Substantia nigra (tissue), 51 donors: ENCODE measurements at places on chromosomes 6 and 20.

- DNase-seq: no peak
Observed at GRCh38 chr20:5806457-5807263, 56.5 kb downstream of the SHLD1 start.

DNA sequence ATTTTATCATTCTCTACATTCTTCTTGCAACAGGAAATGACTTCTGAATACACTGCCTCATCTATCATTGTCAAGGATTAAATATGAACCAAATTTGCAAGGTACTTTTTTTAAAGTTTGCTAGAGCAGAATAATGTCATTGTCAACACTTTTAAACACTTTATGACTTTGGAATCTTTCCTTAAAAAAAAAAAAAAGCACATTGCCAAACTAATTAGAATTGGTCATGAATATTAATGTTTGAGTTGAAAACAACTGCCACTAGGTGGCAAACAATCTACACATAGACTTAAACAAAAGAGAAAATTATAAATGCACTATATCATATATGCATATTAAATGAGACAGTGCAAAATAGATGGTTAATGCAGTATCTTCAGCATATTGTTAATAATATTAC is 32.5 kb upstream of the TMEM244 start:
- no peak for DNase-seq

DNA sequence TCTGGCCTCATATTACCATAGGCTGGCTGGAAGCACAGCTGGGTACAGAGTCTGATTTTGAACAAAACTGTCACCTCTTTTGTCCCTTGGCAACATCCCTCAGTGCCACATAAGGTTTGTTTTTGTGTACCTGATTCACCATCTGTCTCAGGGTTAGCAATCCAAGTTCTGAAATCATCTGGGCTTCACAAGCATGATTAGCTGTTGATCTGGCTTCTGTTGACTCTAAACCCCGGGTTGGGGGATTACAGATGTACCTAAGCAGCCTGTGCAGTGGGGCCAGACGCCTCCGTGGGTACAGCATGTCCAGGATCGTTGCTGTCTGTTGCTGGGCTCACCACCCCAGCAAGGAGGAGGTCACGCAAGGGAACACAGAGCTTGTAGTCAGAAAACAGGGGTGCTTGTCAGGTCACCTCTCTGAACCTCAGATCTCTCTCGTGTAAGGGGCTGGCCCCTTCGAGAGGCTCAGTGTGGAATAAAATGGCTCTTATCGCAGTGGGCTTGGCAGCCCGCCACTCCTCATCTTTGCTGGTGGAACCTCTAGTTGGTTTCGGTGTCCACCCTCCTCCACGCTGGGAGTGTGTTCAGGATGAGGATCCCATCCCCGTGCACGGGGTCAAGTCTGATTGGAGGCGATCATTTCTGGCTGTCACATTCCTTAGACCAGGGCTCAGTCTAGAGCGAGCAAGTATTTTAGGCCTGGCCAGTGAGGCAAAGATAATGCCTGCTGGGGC is 39.2 kb upstream of the ZNF831 start:
- no peak for DNase-seq

DNA sequence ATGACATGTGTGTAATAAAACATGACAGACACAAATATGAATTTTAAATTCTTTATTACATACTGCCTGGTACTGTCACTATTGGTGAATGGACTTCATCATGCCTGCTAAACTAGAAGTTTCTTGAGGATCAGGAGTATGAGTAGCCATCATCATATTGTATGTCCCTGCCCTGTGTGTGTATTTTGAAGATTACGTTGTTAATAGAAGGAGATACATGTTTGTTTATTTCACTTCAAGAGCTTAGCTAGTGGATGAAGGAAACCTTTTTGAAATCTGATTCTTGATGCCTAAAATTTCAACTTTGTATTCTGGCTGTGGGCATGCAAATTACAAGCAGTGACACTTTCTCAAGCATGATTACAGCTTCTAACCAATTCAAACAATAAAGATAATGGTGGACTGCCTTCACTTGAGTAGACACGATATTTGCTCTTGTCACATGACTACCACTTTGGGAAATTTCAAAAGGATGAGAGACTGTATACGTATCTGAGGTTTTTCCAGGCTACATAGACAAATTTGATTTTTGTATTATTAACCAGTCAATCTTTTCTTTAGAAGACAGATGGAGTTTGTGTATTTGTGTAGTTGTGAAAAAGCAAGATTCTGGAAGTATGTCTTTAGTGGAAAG is 3.5 kb downstream of the TBPL1 start:
- DNase-seq: no peak

- no peak for DNase-seq
Observed at GRCh38 chr6:10297832-10298231, 117.0 kb downstream of the TFAP2A start.

- DNase-seq: no peak
Observed at GRCh38 chr6:81075974-81076373, 676.5 kb downstream of the TENT5A start.

DNA sequence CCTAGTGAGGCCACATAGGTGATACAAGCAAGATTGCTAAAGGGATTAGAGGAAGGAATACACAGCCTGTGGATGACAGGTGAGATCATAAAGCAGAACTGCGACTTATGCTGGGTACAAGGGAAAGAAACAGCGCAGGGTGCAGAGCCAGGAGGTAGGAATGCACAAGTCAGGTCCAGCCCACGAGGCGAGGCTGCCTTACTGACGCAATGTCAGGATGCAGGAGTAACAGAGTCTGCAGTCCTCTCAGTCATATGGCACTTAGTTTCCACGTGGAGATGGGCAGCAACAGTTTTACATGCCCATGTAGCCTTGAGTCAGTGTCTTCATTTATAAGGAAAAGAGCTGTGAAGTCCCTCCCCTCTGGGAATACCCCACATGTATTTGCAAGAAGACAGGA is 210.9 kb downstream of the SYNE1 start:
- DNase-seq: no peak

DNA sequence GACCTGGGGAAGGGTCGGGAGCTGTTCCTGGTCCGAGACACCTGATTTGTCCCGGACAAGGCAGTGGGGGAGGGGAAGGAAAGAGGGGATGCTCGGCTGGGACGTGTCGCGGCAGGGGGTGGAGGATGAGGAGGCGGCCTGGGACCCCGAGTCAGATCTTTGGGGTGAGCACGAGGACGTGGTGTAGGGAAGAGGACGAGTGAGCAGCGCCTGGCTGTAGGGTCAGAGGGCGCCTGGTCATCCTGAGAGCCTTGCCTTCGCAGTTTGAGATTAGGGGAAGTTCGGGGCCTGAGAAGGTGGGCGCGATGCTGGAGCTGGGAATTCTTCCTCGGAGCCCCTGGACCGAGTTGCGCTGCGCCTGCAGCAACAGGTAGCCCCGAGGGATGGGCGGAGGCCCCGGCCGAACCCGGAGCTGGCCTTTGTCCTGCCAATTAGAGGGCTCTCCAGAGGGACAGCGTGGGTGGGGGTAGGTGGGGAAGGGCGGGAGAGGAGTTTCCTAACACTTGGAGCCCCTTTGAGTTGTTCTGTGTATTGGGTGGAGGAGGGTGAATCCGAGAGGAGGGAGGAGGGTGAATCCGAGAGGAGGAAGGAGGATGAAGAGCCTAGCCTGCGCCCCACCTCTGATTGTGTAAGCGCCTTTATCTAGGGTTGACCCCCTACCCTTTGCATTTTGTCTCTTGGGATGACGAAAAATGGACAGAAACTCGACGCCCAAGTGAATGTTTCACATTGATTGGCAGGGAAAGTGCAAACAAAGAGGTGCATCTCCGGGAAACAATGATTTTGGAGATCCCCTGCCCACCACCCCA is 72.0 kb downstream of the SOX4 start:
- no peak for DNase-seq

- no peak for DNase-seq
Observed at GRCh38 chr20:32605167-32605656, 20.1 kb upstream of the NOL4L start.

DNA sequence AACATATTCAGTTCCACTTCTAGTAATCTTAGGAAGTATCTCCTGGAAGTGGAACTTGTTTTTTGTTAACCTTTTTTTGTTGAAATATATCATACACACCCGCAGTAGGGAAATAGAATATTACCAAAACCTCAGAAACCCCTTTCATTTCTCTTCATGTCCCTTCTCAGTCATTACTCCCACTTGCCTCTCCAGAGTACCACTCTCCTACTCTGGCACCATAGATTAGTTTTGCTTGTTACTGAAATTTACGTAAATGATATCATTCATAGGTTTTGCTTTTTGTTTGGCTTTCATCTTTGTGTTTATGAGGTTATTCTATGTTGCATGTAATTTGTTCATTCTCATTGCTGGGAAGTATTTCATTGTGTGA is 52.8 kb downstream of the ZFAND3 start:
- no peak for DNase-seq

DNA sequence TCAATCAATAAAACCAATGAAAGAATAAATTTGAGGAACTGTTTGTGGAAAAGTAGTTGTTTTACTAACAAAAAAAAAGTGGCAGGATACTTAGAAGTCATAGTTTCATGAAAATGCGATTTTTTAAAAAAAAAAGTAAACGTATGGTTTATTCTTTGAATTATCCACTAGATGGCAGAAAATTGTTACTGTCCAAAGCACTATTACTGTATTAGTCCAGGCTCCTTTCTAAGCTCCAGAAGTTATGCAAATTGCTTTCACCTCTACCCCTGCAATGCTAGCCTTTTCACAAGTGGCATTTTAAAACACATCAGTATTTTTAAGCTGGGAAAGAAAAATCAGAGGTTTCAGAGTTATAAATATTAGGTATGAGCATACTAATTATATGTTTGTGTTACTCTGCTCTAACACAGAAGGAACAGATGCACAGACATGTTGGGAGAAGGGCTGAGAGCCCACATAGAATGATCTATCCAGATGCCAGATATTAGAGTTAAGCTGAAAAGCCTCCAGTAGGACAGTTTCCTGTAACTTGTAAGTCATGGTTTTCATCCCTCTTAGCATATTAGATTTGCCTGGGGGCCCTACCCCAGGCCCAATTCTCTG is 63.9 kb downstream of the FHL5 start:
- no peak for DNase-seq

DNA sequence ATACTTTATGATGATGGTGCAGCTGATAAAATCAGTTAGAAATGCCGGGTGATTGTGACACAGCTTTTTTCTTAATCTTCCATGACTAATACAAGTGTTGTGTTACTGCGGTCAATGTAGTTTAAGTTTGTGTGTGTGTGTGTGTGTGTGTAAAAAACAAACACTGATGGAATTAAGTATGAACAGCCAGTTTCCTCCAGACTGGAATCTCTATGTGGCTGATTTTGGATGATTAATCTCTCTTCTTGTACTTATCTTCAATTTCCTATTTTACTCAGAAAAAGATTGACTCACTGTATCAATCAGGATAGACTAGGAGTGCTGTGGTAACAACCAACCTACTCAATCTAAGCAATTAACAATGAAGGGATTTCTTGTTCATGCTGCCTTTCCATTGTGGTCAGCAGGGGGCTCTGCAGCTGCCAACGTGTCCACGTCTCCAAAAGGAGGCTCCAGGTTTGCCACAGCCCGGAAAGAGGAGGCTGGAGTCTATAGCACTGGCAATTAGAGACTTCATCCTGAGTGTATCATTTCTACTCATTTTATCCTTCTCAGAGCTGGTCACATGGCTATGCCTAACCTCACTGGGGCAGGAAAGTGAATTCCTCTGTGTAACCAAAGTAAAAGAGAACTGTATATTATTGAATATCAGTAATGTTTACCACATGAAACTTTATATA is 107.7 kb downstream of the CD109 start:
- no peak for DNase-seq

DNA sequence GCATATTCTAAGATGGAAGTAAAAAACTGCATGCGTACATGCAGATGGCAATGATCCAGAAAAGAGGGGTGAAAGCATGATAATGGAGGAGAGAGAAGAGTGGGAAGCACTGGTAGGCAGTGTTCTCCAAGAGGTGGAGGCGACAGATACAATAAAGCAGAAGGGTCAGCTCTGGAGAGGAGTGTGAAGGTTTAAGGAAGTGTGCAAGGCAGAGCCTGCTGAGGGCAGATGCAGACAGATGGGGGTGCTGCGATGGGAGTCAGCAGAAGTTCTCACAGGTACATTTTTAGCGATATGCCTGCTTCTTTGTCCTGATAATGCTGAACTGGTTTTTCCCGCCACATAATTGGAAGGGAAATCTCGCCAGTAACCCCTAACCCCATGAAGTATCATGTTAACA is 81.1 kb upstream of the C6orf118 start:
- DNase-seq: no peak

DNA sequence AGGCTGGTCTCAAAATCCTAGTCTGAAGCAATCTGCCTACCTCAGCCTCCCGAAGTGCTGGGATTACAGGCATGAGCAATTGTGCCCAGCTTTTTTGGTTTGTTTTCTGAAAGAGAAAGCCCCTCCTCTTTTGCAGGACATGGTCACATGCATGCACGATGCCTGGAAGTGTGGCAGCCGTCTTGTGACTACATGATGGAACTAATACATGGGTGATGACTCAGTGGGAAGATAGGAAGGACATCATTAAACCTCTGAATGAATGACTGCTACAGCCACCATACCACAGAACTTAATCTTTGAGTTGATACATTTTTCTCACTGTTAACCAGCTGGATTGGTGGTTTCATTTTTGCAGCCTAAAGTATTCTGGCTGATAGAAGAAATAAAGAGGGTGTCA is 13.4 kb upstream of the CTNNBL1 start:
- DNase-seq: no peak

GRCh38 chr6:89566008-89566800 is 72.3 kb downstream of the LYRM2 start:
- no peak for DNase-seq

- no peak for DNase-seq
Observed at GRCh38 chr6:140401761-140402160, 1027.3 kb upstream of the CITED2 start.

DNA sequence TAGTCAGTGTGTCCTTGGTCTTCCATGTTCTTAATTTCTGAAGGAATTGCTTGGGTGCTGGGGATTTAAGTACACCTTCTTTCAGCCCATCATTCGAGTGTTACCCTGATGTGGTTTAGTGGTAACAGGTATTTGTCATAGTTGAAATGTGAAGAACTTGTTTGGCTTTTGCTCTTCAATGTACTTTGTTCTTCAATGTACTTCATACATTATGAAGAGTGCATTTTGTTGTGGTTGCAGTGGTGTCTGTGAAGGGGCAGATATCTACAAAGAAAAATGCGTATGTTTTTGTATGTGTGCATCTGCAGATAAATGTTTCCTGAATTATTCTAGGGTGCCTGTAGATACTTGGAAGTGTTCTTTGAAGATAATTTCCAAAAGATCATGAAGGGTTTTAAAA is 111.2 kb upstream of the SUPT3H start:
- DNase-seq: no peak
